ENCODE measurements at places on chromosomes 6 and 20. TPM values are rescaled to one million over a fixed set of nuclear protein-coding genes. Genes with fewer than 3 reads are reported as not detected.
A peak's percentile ranks its signal among the peaks of the same experiment; 100 is the strongest.

DNA sequence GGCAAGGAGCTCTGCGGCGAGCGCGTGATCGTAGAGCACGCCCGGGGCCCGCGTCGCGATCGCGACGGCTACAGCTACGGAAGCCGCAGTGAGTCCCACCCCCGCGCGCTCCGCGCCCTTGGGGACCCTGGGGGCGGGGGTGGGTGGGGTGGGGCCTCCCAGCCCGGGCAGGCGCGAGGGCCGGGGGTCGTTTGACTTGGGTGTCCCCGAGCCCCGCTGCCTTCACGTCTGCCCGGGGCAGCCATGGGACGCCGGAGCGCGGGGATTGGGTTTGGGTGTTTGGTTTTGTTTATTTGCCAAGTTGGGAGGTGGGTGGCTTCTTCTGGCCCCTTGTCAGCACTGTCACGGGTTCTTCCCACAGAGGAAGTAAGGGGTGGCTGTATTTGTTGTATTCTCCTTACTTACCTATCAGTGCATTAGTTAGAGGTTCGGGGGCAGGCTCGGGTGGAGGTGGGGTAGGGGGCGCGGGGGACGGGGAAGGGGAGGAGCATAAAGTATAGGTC, 777 bp downstream of the SRSF6 start:
- H3K27me3 ChIP-seq = no peaks in the 10 kb centered on the region
- peaks cover 8% of the 10 kb centered on the region for H3K4me1 ChIP-seq
- peak overlapping the region; percentile 92 for H3K4me3 ChIP-seq

DNA sequence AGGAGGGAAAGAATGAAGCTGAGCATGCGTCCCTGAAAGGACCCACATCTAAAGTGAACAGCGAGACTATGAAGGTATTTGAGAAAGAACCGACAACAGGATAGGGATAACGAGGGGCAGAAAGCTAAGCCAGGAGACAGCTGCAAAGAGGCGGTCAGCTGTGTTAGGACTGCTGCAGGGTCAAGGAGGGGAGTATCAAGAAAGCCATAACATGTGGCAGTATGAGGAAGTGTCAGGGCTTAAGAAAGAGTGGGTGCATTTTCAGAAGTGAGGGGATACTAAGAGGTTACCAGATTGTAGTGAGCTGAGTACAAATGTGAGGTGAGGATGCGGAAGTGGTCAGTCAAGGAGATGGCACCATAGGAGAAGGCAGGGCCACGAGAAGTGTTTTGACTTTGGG, 21.2 kb downstream of the MYLIP start:
- DNase-seq = no peak
- H3K4me3 ChIP-seq = no peak overlapping the region
- H3K27ac ChIP-seq = no peak overlapping the region
- H3K36me3 ChIP-seq = peaks cover 96% of the 10 kb centered on the region
- no peaks in the 10 kb centered on the region for H3K27me3 ChIP-seq

- H3K27me3 ChIP-seq = peaks cover 10% of the 10 kb centered on the region
- no peak for DNase-seq
- H3K27ac ChIP-seq = no peak overlapping the region
- H3K4me1 ChIP-seq = no peaks in the 10 kb centered on the region
- no peaks in the 10 kb centered on the region for H3K36me3 ChIP-seq
- H3K4me3 ChIP-seq = no peak overlapping the region
Observed at GRCh38 chr6:137706083-137706750, 160.8 kb upstream of the TNFAIP3 start.

Gene FAM162B
- not detected for total RNA-seq

Gene DPPA5
- total RNA-seq = not detected

Gene ELOVL2
- total RNA-seq = 0.31 TPM
